ENCODE measurements at places on chromosomes 7 and 10.
A peak's percentile ranks its signal among the peaks of the same experiment; 100 is the strongest.

DNA sequence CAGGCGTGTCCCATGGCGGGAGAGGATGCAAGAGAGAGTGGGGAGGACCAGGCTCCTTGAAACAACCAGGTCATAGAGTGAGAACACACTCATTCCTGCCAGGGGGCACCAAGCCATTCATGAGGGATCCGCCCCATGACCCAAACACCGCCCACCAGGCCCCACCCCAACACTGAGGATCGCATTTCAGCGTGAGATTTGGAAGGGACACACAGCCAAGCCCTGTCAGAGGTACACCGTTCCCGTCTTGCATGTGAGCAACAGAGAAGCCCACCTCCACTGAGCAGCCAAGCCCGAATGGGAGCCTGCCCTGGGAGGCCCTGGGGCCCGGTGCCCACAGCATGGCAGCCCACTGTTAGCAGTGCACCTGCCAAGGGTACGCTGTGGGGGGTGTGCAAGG, 7.9 kb upstream of the ARPC1B start:
- DNase-seq, result no peak

DNA sequence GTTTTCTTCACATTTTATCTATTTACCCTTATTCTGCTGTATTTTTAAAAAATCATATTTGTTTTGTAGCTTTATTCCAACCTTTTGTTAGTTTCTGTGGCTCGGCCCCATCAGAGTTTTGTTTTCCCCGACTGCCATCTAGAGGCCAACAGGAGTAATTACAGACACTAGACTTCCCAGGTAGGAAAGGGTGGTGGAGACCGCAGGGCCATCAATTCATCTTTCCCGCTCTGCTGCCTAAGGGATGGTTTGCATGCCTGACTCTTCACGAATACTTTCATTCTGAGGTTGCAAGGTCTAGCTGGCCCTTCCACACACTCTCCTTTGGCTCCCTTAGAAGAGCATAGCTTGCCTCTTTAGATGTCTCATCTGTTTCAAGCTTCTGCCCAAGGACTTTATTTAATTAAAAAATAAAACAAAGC, 38.3 kb downstream of the LYZL2 start:
- no peak for DNase-seq

DNA sequence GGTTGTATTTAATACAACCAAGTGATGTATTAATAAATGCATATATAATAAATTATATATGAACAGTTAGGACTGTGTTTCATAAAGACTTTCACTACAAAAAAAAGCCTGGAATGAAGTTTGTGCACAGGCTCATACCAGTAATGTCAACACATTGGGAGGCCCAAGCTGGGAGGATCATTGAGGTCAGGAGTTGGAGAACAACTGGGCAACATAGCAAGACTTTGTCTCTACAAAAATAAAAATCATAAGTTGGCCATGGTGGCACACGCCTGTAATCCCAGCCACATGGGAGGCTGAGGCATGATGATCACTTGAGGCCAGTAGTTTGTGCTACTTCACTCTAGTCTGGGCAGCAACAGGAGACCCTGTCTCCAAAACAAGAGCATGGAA, 15.8 kb upstream of the SVIL start:
- DNase-seq, result no peak

DNA sequence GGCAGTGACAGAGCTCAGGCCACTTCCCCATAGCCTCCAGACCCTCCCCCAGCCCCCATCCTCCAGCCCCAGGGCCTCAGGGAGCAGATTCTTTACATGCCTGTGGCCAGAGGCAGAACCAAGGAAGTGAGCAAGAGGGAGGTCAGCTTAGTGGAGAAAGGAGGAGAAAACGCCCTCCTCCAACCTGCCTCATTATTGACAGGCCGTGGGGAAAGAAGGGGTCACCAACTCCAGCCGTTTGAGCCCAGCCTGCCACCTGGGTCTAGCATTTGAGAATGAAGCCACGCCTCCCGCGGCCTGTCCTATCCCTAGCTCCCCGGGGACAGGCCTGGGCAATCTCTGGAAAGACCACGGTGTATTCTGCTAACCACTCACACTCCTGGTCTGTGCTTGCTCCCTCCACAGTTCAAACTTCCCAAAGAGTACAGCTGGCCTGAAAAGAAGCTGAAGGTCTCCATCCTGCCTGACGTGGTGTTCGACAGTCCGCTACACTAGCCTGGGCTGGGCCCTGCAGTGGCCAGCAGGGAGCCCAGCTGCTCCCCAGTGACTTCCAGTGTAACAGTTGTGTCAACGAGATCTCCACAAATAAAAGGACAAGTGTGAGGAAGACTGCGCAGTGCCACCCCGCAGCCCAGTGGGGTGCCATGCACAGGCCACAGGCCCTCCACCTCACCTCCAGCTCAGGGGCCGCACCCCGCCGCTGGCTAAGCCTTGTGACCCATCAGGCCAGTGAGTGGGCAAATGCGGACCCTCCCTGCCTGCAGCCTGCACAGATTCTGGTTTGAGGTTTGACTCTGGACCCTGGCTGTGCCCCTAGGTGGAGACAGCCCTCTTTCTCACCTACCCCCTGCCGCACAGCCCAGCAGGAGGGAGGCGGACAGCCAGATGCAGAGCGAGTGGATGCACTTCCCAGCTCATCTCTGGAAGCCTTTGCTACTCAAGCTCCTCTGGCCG, 14.3 kb upstream of the TRIM8 start:
- DNase-seq, result no peak

DNA sequence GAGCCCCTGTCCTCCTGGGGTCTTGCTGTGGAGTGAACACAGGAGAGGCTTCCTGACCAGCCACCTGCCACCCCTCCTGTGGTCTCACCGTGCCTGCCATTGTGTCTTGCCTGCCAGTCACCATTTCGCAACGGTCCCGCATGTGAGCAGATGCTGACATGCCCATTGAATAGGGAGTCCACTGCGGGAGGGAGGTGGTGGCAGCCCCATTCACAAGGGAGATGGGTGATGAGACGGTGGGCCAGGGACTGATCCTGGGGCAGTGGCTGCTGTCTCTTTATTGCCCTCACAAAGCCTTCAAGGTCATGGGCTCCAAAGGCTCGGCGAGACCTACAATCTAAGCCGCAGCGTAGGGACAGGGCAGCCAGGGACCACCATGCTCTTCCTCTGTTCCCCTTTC, 76.0 kb upstream of the NPTX2 start:
- DNase-seq, result no peak

DNA sequence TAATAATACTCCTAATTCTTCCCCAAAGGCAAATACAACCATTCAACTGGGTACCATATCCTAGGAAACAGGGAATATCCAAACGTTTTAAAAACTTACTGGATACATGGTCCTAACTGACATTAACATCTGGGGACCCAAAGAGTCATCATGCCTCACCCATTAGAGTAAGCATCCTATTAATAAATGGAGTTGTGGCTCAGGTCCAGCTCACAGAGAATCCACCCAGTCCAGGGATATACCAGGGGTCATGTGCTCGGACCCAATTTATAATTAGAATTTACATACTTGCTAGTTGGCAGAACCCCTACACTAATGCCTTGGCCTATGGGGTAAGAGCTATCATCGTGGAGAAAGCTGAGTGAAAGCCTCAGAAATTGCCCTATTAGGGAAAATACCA, 670.0 kb downstream of the XPNPEP1 start:
- no peak for DNase-seq

DNA sequence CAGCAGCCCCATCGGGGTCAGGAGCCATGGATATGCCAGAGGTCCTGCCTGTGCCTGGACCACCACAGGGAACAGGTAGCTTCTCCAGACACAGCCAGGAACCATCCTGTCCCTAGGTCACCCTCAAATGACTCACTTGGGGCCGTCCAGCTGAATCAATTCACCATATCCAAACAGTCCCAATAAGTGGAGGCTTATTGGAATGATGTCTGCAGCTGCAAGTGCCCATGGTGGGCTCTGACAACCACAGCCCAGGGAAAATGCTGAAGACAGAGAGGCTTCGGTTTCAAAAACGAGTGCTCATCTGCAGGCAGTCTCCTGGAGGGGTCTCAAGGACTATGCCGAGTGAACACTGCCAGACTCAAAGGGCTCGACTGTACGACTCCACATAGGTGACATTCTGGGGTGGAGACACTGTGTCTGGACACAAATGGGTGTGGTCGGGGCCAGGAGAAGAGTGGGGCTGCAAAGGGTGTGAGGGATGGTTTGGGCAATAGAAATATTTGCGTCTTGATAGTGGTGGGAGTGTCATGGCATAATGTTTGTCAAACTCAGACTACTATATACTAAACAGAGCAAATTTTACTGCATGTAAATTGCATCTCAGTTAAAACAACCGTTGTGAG, 204.8 kb downstream of the TNS3 start:
- no peak for DNase-seq

DNA sequence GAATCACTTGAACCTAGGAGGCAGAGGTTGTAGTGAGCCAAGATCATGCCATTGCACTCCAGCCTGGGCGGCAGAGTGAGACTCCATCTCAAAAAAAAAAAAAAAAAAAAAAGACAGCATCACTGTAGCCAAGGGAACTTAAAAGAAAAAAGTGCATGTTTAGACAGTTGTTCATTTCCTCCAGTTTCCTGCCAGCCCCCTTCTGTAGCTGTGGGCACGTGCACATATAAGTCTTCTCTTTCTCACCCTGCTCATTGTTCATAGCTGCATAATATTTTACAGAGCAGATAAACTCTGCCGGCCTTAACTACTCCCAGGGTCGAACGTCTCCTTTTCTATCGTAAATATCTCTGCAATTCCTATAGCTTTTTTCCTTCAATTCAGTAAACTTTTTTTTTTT, 132.6 kb downstream of the LHPP start:
- DNase-seq, result no peak

GRCh38 chr7:80618096-80618495, 20.3 kb upstream of the CD36 start:
- DNase-seq, result peak; percentile 3

GRCh38 chr7:32586291-32587221, 91.3 kb downstream of the AVL9 start:
- peak; percentile 76 for DNase-seq

GRCh38 chr7:45494885-45495284, 79.3 kb upstream of the ADCY1 start:
- DNase-seq, result no peak

DNA sequence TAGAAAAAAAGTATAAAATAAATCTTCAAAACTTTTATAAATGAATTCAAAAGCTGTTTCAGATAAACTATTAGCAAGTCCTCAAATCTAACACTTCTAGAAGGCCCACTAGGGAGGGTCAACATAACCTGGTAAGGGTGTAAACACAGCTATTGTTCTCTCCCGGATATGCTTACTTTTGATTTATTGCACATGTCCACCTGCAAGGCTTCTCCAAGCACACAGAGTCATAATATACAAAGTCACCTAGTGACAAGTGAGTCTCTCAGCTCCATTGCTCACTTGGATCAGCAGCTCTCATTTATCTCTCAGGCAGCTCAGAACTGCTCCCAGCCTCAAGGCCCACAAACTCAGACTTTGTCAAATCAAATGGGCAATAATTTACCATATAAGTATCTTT, 44.0 kb upstream of the COL1A2 start:
- no peak for DNase-seq

- no peak for DNase-seq
These were observed 61.2 kb upstream of the FAM20C start for GRCh38 chr7:130875-131780.

- no peak for DNase-seq
These were observed 1392.4 kb upstream of the CELF2 start for GRCh38 chr10:9625304-9625703.

- no peak for DNase-seq
These were observed 22.2 kb downstream of the ENTPD7 start for GRCh38 chr10:99681553-99681952.

GRCh38 chr7:129298268-129298893, 73.6 kb downstream of the AHCYL2 start:
- DNase-seq, result no peak

- DNase-seq, result no peak
These were observed 2.4 kb upstream of the ECHS1 start for GRCh38 chr10:133375357-133376115.

DNA sequence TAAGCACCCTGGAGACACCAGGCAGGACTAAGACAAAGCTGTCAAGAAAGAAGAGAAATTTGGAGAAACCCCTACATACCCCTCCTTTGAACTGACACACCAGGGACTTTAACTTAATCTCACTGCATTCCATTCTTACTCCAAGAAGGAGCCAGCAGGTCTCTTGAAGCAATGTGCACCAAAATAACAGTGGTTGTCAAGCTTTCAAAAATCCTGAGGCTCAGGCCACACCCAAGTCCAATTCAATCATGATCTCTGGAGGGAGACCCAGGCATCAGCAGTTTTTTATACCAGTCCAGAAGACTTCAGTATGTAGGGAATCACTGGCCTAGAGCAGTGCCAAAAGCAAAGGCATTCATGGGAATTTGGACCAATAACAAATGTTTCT, 6.8 kb downstream of the SLC25A13 start:
- no peak for DNase-seq

GRCh38 chr7:83161186-83161585, 1.5 kb downstream of the PCLO start:
- no peak for DNase-seq

DNA sequence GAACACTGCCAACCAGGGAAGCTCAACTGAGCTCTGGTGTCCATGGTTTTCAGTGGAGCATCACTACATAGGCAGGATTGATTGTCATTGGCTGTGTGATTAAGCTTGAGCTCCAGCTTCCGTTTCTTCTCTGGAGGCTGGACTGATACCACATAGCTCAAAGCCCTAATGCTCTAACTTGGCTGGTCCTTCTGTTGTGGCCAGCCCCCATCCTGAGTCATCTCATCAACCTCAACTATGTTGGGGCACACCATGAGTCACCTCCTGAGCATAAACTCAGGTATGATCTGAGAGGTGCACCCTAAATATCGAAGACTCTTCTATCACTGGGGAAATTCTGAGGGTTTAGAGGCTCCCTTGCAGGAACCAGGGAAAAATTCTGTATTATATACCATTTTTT, 114.5 kb upstream of the INHBA start:
- no peak for DNase-seq

DNA sequence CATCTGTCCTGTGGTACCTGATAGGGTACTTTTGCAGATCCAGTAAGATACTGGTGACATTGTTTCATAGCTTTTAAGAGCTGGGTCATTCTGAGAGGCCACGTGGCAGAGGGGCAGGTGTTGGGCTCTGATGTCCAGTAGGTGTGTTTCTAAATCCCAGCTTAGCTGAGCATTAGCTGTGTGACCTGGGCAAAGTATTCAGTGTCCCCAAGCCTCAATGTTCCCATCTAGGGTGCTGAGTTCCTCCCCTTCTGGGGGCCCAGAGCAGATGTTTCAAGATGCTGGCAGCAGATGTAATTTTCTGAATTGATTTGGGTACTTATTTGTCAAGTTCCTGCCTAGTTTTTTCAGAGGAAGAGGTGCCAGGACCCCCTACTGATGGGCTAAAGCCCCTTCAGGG, 52.9 kb downstream of the NEURL1 start:
- DNase-seq, result no peak

DNA sequence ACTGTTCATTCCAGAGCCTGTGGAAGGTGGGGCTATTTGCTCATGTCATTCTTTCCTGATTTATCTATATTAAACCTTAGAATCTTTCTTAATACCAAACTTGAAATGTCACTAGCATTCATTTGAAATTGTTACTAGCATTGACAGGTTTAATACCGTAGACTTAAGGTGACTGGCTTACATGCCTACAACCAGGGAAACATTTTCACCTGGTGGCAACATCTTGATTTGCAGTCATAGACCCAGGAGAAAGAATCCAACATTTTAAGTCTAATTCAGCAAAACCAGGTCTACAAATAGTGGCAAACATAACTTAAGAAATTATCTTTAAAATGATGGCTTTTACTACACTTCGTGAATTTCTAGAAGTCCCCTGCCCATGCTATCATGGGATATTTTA, 353.7 kb downstream of the HTR7 start:
- DNase-seq, result no peak

- no peak for DNase-seq
These were observed 2.0 kb downstream of the CYP26C1 start for GRCh38 chr10:93062514-93063143.

- DNase-seq, result no peak
These were observed 30.7 kb upstream of the AQP1 start for GRCh38 chr7:30880941-30881340.

Data from SIG-M5 (cell line).